ENCODE measurements at places on chromosomes 4 and X.

DNA sequence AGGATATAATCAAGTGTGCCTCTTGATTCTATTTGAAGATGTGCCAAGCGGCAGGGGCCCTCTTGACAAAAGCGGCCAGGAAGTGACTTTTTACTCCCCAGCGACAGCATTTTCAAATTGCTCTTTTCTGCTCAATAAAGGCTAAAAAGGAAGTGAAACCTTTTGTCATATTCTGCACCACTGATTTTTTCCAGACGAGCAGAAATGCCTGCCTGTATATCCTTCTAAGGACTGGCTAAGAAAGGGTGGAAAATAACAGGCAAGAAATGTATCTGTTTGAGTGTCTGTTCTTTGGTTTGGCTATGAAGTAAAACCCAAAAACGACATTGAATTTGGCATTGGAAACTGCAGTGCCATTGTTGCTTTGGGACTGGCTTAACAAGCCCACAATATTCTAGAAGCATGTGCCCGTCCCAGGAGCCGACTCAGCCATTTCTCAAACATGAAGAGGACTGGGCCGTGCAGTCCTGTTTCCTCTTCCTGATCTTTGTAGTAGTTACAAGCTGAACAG is 25.4 kb downstream of the TMSB4X start:
- no peak for DNase-seq

DNA sequence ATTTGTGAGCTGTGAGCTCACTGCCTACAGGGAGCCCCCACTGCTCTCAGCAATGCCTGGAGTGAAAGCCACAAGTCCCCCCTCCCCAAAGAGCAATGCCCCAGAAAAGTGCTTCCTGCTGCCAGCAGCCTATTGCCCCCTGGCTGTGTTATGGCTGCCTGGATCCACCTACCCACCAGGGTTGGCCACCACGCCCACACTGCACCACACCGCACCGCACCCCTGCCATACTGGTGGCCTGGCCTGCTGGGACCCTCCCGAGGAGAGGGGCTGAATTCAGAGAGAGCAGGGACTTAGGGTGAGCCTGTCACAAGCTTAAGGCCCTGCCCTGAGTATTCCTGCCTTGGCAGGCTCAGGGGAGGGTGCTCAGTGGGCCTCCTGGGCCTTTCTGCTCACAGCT is 4.3 kb downstream of the CFAP99 start:
- no peak for DNase-seq

- no peak for DNase-seq
Observed at GRCh38 chrX:118156953-118157608, 40.5 kb upstream of the KLHL13 start.

DNA sequence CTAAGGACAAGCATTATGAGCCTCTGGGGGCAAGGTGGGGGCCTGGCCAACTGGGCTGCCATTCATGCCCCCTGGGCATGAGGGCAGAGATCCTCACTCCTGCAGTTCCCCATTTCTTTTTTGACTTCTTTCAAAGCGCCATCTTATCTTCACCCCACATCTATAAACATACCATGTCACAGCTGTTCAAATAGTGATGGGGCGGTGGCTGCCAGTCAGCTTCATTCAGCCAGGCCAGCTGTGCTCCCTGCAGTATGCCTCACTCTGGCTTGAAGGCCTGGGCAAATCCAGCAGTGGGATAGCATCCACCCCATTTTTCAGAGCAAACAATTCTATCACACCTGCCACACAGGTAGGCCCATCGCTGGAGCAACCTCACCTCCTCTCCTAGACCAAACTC is 85.5 kb downstream of the NHSL2 start:
- no peak for DNase-seq

- DNase-seq: no peak
Observed at GRCh38 chrX:32933548-32933947, 277.8 kb downstream of the DMD start.

GRCh38 chrX:35380808-35381700 is 417.1 kb upstream of the MAGEB16 start:
- DNase-seq: no peak

- DNase-seq: no peak
Observed at GRCh38 chr4:184563621-184564020, 85.6 kb downstream of the CASP3 start.

DNA sequence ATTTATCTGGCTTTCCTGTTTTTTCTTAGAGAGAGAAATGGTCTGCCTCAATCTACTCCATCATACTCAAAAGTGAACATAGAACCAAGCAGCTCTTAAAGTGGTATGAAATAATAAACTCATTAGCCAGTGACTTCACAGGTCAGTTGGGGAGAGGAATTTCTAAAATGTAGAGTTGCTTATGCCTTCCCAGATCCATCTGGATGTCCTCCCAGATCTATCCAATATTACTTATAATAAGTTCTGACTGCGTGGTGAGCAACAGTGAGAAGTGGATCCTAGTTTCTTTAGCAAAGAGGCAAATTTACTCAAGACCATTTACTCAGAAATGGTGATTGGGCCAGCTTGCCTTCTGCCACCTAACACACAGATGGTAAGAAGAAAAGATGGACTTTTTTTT is 748.0 kb downstream of the PCDH18 start:
- no peak for DNase-seq

- no peak for DNase-seq
Observed at GRCh38 chr4:78689261-78689660, 86.9 kb upstream of the BMP2K start.

DNA sequence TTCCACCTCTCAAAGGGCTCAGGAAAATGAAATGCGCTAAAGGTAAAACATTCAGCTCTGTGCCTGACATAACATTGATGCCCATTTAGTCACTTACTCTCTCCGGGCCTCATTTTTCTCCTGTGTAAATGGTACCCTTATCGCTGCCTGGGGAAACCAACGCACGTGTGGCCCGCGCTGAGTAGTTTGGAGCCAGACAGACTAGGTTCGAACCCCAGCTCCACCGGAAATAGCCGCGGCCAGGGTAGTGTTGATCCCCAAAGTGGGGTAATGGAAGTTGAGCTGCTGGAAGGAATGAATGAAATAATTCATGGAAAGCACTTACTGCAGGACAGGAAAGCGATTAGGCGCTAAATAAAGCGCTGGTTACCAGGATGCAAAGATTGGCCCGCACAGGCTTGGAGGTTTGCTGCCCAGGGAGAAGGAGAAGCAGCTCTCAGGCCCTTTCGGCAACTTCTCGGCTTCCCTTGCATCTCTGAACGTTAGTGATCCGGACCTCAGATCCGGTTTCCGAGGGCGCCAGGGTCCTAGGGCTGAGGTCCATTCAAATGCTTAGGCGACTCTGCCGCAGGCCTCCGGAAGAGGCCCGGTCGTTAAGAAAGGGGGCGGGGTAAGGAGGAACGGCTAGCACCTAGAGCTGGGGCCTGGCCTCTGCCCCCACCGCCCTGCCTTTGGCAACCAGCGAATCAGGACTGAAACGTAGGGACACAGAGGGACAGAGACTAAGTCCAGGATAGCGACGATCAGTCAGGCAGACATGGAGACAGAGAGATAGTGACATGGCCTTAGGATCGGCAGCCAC is 13.3 kb downstream of the NKX3-2 start:
- no peak for DNase-seq

DNA sequence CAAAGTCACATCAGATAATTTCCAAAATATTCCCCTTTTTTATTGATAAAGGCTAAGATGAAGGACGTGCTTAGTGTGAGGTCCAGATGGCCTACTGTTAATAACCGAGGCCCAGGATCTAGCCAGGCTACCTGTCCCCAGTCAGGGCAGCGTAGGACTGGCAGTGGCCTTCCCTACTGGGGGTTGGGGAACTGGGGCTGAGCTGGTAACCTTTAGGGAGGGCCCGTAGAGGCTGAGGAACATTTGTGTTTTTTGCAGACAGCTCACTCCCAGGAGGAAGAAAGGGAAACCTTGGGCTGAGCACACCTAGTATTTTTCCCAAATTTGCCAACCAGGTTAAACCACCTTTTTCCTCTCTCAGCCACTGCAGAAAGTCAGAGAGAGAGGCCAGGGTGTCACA is 59.1 kb downstream of the KLF3 start:
- no peak for DNase-seq

- DNase-seq: no peak
Observed at GRCh38 chr4:931194-931959, 739 bp downstream of the GAK start.
